A549 treated with ZK216348 at 1 μM for 4 hours (cell line): ENCODE measurements at places on chromosomes 1 and 21. TPM values are rescaled to one million over a fixed set of nuclear protein-coding genes. Genes with fewer than 3 reads are reported as not detected.

Gene OR10Z1
- not detected in 5 replicates for total RNA-seq

Gene TBX19
- total RNA-seq = 0.65 to 0.80 TPM (median 0.73 TPM) in 5 replicates

Gene F5
- total RNA-seq = 0.05 to 0.23 TPM (median 0.09 TPM) in 5 replicates

Gene CFAP126
- 0.33 to 0.60 TPM (median 0.49 TPM) in 3 of 5 replicates, not detected in the others for total RNA-seq

Gene TDRD10
- not detected in 5 replicates for total RNA-seq

Gene ACTL8
- total RNA-seq = 1.3 to 1.9 TPM (median 1.6 TPM) in 5 replicates

Gene ABL2
- total RNA-seq = 14.4 to 22.6 TPM (median 17.6 TPM) in 5 replicates

Gene NTRK1
- 0.11 to 0.16 TPM (median 0.12 TPM) in 3 of 5 replicates, not detected in the others for total RNA-seq

Gene CLCA4
- not detected in 5 replicates for total RNA-seq

Gene NUF2
- total RNA-seq = 22.4 to 36.9 TPM (median 27.6 TPM) in 5 replicates

Gene WNT4
- total RNA-seq = 0.07 to 0.34 TPM (median 0.11 TPM) in 5 replicates

Gene SMIM1
- total RNA-seq = 1.0 to 2.1 TPM (median 1.6 TPM) in 4 of 5 replicates, not detected in the other

Gene OR2M3
- total RNA-seq = not detected in 5 replicates

Gene DSCAM
- total RNA-seq = not detected in 5 replicates

Gene NBPF6
- total RNA-seq = 0.26 TPM in 1 of 5 replicates, not detected in the others

Gene FAM78B
- 0.07 to 0.32 TPM (median 0.27 TPM) in 5 replicates for total RNA-seq

Gene CELSR2
- total RNA-seq = 2.8 to 6.6 TPM (median 5.5 TPM) in 5 replicates

Gene CELA3B
- total RNA-seq = not detected in 5 replicates

Gene TMCC2
- 1.7 to 2.4 TPM (median 2.2 TPM) in 5 replicates for total RNA-seq
